ENCODE measurements at places on chromosomes 7 and 10. TPM values are rescaled to one million over a fixed set of nuclear protein-coding genes. Genes with fewer than 3 reads are reported as not detected.

NOLC1 gene
- total RNA-seq: 84.1 TPM

CUBN gene
- 2.7 TPM for total RNA-seq

OPN4 gene
- not detected for total RNA-seq

DPP6 gene
- total RNA-seq: 0.48 TPM

PON3 gene
- not detected for total RNA-seq

SPACDR gene
- 2.6 TPM for total RNA-seq

EMX2 gene
- not detected for total RNA-seq

CRYGN gene
- total RNA-seq: not detected

CLDN15 gene
- total RNA-seq: 8.7 TPM

OPN1SW gene
- not detected for total RNA-seq

NRAP gene
- not detected for total RNA-seq

EVX1 gene
- not detected for total RNA-seq

UFSP1 gene
- total RNA-seq: 3.3 TPM

SFRP5 gene
- 0.14 TPM for total RNA-seq

LIPM gene
- not detected for total RNA-seq

VWDE gene
- total RNA-seq: 1.8 TPM

GPR15LG gene
- not detected for total RNA-seq

TFEC gene
- total RNA-seq: 1.8 TPM

ASB10 gene
- not detected for total RNA-seq

NKX1-2 gene
- 0.07 TPM for total RNA-seq

CALHM1 gene
- total RNA-seq: not detected

CHAT gene
- 1.00 TPM for total RNA-seq

GIMAP7 gene
- total RNA-seq: not detected

C10orf62 gene
- total RNA-seq: not detected

TSPAN13 gene
- total RNA-seq: 57.0 TPM

LRRN3 gene
- 2.2 TPM for total RNA-seq

MET gene
- total RNA-seq: 8.2 TPM

SDK1 gene
- 4.2 TPM for total RNA-seq

MYO1G gene
- 0.11 TPM for total RNA-seq

CCDC6 gene
- total RNA-seq: 69.4 TPM

PAPSS2 gene
- total RNA-seq: 58.5 TPM

ETV1 gene
- 12.5 TPM for total RNA-seq

NXPH1 gene
- total RNA-seq: not detected

ATG9B gene
- 1.8 TPM for total RNA-seq

HIF1AN gene
- 49.4 TPM for total RNA-seq

MEST gene
- 214 TPM for total RNA-seq

CHST3 gene
- total RNA-seq: 42.9 TPM

Measured in astrocyte (in vitro differentiated cells and primary cell).